ENCODE measurements at places on chromosomes 1 and 21.

DNA sequence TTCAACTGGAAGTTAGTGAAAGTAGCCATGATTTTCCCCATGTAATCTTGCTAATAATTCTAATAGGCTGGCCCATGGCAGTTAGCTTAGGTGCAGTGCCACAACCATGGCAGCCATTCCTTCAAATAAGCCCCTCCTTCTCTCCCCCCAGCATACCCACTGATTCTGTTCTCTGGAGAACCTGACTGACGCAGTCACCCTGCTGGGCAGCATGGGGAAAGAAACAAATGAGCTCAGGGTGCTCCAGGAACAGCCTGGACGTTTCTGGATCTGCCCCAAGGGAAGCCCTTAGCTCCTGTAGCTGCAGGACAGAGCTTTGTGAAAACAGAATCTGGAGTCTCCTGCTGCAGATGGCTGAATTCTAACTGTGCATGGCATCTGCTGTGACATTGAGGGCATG is 22.5 kb downstream of the SNAP47 start:
- H3K36me3 ChIP-seq: peaks cover 91% of the 10 kb centered on the region
- H3K27me3 ChIP-seq: no peaks in the 10 kb centered on the region
- no peak for DNase-seq

DNA sequence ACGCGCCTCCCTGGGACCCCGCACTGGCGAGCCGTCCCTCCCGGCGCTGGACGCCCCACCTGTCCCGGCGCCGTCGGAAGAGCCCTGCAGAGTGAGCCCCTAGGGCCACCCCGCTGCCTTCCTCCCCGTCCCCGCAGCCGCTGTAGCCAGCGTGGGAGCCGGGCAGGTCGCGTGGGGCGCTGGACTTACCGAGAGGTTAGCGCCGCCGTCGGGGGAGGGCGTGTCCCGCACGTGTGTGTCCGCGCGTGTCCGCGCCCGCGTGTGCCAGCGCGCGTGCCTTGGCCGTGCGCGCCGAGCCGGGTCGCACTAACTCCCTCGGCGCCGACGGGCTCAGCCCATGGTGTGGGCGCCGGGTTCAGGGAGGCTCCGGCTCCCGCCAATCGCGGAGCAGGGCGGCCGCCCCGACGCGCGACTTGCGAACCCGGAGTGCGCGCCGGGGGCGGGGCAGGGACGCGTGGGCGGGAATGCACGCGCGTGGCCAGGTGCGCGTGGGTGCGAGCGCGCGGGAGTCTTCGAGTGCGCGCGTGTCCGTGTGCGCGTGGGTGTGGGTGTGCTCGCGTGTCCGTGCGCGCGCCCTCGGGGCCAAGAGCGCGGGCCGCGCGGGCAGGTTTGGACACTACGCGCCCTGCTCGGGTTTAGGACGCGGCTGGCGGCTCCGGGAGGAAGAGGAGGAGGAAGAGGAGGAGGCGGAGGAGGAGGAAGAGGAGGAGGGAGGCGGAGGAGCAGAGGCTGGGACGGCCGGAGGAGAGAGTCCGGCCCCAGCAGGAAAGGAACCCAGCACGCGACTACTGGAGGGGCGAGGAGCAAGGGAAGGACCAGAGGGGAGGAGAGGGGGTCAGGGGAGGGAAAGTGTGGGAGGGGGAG is 145.2 kb upstream of the ETS2 start:
- no peak overlapping the region for H3K27ac ChIP-seq
- no peaks in the 10 kb centered on the region for H3K4me1 ChIP-seq
- no peak overlapping the region for H3K4me3 ChIP-seq
- no peak for DNase-seq
- H3K27me3 ChIP-seq: peaks cover 36% of the 10 kb centered on the region

GRCh38 chr1:158095737-158096335 is 84.9 kb upstream of the CD1D start:
- H3K36me3 ChIP-seq: peaks cover 29% of the 10 kb centered on the region
- no peaks in the 10 kb centered on the region for H3K27me3 ChIP-seq
- peak; percentile 56 for DNase-seq
- no peaks in the 10 kb centered on the region for H3K4me1 ChIP-seq

DNA sequence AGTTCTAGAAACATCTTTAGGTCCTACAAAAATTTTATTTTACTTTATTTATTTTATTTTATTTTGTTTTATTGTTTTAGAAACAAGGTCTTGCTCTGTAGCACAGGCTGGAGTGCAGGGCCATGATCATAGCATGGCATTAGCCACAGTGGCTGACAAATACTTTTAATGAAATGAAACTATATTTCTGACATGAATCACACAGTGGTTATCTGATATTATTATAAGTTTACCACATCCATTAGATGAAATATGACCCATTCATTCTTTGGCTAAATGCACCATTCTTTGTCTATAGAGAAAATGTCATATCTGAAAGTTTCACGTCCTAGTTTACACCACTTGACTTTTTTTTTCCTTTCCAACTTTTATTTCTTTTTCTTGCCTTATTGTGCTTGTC is 613.4 kb upstream of the ADAMTS5 start:
- no peaks in the 10 kb centered on the region for H3K27me3 ChIP-seq
- no peaks in the 10 kb centered on the region for H3K36me3 ChIP-seq
- H3K4me3 ChIP-seq: no peak overlapping the region
- no peaks in the 10 kb centered on the region for H3K4me1 ChIP-seq
- no peak for DNase-seq

- H3K4me3 ChIP-seq: no peak overlapping the region
- no peak overlapping the region for H3K27ac ChIP-seq
- no peaks in the 10 kb centered on the region for H3K27me3 ChIP-seq
- no peak for DNase-seq
Measured at GRCh38 chr1:45410850-45411509, 70.7 kb upstream of the MUTYH start.

DNA sequence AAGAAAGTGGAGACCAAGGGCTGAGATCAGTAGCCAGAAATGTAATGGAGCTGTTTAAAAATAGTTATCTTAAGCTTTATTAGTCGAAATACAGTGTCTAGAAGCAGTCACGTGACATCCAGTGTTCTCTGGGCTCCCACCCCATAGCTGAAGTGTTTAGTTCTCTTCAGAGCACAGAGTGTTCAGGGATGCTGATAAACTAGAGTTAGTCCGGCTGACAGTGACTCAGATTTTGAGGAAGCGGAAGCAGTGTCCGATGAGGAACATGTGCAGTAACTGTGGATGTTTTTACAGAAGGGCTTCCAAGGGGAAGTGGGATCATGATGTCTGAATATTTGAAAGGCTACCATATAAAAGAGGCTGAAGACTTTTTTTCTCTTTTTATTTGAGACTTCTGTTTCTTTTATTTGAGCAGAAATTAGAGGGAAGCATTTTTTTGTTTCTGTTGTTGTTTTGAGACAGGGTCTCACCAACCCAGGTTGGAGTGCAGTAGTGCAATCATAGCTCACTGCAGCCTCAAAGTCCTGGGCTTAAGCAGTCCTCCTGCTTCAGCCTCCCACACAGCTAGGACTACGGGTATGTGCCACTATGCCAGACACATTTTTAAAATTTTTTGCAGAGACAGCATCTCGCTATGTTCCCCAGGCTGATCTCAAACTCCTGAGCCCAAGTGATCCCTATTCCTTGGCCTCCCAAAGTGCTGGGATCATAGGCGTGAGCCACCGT is 124.2 kb downstream of the GALNT2 start:
- no peak overlapping the region for H3K27ac ChIP-seq
- DNase-seq: no peak
- H3K4me1 ChIP-seq: peaks cover 24% of the 10 kb centered on the region
- H3K4me3 ChIP-seq: no peak overlapping the region

DNA sequence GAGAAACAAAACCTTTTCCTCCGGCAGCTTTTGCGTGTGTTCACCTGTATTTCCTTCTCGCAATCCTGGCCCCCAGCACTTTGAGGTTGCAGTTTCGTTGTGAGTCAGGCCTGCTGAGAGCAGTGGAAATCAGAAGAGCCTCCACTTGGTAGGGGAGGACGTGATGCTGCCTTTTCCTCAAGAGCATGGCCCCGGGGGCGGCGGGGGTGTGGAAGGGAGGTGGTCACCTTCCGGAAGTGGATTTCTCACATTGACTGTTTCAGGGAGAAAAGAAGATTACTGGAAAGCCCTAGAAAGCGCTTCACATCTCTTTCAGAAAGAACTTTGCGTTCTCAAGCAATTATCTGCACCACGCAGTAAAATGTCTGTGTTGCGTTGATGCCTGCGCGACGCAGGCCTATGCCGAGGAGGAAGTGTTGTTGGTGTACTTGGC is 12.2 kb upstream of the IL10 start:
- H3K4me3 ChIP-seq: no peak overlapping the region
- H3K36me3 ChIP-seq: no peaks in the 10 kb centered on the region
- no peak overlapping the region for H3K27ac ChIP-seq
- no peak for DNase-seq

- no peak overlapping the region for H3K27ac ChIP-seq
- H3K4me3 ChIP-seq: no peak overlapping the region
- peaks cover 11% of the 10 kb centered on the region for H3K27me3 ChIP-seq
- DNase-seq: no peak
- H3K36me3 ChIP-seq: no peaks in the 10 kb centered on the region
Measured at GRCh38 chr21:45324489-45325205, 37.0 kb upstream of the POFUT2 start.

GRCh38 chr1:223639331-223639749 is 26.2 kb downstream of the CAPN8 start:
- H3K27me3 ChIP-seq: peaks cover 7% of the 10 kb centered on the region
- H3K4me3 ChIP-seq: no peak overlapping the region
- no peaks in the 10 kb centered on the region for H3K4me1 ChIP-seq
- H3K36me3 ChIP-seq: no peaks in the 10 kb centered on the region

DNA sequence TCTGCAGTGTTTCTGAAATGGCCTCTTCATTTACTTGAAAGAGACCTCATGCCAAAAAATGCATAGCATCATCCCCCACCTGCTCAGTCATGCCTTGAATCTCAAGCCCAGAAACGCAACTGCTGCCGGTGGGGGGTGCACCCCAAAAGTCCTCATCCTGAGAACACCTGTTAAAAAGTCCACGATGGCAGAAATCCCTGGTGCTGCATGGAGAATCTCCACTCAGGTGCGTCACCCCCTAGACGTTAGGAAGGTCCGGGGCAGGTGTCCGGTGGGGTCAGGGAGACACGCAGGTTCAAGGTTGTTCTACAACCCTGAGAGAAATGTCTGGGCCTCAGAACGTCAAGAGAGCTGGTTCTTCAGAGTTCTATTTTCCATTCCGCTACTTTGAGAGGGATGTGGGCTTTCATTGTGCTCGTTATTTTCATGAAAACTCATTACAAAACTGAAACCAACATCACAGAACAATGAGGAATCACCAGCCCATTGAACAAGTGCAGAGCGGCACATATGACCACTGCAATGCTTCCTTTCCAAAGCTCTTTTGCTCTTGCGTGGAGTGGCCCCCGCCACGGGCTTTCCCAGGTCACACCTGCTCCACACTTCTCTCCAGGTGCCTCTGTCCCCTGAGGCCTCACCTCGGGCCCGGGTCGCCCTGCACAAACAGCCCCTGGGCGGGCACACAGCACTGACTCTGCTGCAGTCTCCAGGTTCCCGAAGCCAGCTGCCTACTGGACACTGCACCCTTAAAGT is 201.9 kb downstream of the TOMM20 start:
- no peak overlapping the region for H3K4me3 ChIP-seq
- no peaks in the 10 kb centered on the region for H3K36me3 ChIP-seq

DNA sequence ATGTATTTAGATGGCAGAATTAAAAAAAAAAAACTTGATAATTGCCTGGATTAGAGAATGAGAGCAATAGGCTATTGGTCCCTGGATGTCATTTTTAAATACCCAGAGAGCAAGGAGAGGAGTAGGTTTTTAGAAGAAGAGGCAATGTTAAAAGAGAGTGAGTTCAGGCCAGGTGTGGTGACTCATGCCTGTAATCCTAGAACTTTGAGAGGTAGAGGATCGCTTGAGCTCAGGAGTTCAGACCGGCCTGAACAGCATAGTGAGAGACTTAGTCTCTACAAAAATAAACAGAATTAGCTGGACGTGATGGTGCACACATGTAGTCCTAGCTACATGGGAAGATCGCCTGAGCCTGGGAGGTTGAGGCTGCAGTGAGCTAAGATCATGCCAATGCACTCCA is 15.9 kb upstream of the MUTYH start:
- no peaks in the 10 kb centered on the region for H3K4me1 ChIP-seq
- no peak overlapping the region for H3K4me3 ChIP-seq
- H3K27ac ChIP-seq: no peak overlapping the region
- H3K36me3 ChIP-seq: no peaks in the 10 kb centered on the region

DNA sequence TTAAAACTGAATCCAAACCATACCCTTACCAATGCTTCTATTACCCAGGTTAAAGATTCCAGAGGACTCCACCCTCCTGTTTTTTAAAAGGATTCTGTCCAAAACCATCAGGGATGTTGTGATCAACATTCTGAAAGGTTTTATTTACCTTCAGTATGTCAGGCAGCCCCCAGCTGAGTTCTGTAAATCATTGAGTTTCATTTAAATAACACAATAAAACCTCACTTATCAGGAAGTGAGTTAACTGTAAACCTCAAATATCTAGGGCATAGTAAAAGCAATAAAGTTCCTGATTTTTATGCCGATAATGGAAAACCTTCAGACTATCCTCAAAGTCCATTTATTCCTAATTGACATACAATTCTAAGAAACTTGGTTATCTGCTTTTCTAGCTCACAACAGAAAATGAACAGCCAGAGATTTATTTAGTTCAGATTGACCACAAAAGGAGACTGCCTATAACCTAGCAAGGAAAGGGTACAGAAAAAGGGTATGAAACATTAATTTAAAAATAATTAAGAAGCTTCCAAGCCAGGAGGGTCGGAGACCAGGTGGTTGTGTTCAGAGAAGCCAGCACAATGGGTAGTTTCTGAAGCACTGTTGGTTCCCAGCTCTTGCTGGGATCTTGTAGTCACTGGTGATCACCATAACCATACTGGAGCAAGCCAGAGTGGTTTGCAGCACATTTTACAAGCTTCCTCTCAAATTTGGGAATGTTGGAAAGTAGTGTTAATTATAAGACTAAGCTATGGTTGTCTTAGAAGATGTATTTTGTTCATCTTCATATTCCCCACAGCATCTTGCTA is 336.4 kb upstream of the FMN2 start:
- no peaks in the 10 kb centered on the region for H3K4me1 ChIP-seq
- H3K4me3 ChIP-seq: no peak overlapping the region
- no peaks in the 10 kb centered on the region for H3K36me3 ChIP-seq
- no peaks in the 10 kb centered on the region for H3K27me3 ChIP-seq

- DNase-seq: no peak
- H3K4me3 ChIP-seq: no peak overlapping the region
- no peaks in the 10 kb centered on the region for H3K27me3 ChIP-seq
- H3K4me1 ChIP-seq: no peaks in the 10 kb centered on the region
- H3K36me3 ChIP-seq: no peaks in the 10 kb centered on the region
Measured at GRCh38 chr1:236515443-236515958, 8.3 kb upstream of the LGALS8 start.

DNA sequence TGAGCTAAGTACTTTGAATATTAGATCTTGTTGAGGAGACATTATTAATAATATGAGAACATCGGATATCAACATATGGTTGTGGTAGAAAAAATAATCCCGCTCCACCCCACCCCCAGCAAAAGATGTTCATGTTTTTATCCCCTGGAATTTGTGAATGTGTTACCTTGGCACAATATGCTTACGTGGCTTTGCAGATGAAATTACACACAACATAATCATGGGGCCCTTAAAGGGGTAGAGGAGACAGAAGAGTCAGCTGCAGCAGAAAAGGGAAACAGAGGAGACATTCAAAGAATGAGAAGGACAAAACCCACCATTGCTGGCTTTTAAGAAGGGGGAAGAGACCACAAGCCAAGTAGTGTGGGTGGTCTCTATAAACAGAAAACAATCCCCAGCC is 104.1 kb downstream of the SEC16B start:
- no peak for DNase-seq
- no peaks in the 10 kb centered on the region for H3K36me3 ChIP-seq
- H3K27ac ChIP-seq: no peak overlapping the region
- H3K4me1 ChIP-seq: no peaks in the 10 kb centered on the region

Data from DND-41 (cell line).